Amygdala (tissue), 56 donors: ENCODE measurements at places on chromosomes 16 and 17.

DNA sequence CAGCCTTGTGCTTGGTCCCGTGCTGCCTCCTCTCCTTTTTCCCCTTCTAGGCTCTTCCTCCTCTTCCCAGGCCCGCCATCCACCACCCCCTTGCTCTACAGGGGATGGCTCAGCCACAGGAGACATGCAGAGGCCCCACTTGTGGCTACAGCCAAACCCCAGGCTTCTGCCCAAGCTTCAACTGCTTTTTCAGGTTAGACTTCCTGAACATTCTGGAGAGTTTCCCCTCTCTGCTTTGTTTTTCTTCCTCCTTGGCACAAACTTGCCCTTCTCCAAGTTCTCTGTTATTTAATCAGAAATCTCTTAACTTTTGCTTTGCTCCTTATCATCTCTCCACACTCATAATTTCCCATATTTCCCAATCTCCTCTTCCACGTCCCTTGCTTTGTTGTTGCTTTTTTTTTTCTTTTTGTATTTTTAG lies 18.3 kb upstream of the HAS3 start:
- DNase-seq, result no peak

DNA sequence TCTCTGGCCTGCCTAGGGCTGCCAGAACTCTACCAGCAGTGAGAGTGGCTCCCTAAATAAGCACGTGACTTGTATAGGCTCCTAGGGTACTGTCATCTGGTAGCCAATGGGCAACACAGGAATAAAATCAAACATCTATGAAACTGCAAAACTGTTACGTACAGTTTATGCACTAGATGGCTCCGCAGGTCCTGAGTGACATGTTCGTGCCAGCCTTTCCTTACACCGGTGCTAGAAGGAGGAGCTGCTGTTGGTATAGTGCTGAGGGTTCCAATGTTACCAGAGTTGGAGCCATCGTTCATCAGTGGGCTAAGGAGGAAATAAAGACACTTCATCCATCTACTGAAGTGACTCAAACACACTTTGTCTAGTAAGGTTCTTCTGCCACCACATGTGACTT lies 63.2 kb upstream of the TRAP1 start:
- DNase-seq, result no peak

GRCh38 chr16:73921295-73921694 lies 375.3 kb upstream of the PSMD7 start:
- no peak for DNase-seq

DNA sequence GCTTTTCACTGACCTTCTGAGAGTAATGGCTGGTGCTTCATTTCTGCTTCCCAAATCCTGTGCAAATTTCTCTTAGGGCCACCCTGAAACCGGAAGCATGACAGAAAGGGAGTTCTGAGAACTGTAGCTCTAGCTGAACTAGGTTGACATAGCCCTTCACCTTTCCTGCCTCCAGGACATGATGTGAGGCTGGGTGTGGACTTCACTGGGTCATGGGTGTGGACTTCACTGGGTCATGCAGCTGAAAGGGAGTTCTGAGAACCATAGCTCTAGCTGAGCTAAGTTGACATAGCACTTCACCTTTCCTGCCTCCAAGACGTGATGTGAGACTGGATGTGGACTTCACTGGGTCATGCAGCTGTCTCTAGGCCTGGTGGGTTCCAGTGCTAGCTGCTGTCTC lies 54.3 kb upstream of the NLRP1 start:
- no peak for DNase-seq

- DNase-seq, result no peak
Observed at GRCh38 chr16:86471896-86472295, 38.4 kb upstream of the FOXF1 start.

DNA sequence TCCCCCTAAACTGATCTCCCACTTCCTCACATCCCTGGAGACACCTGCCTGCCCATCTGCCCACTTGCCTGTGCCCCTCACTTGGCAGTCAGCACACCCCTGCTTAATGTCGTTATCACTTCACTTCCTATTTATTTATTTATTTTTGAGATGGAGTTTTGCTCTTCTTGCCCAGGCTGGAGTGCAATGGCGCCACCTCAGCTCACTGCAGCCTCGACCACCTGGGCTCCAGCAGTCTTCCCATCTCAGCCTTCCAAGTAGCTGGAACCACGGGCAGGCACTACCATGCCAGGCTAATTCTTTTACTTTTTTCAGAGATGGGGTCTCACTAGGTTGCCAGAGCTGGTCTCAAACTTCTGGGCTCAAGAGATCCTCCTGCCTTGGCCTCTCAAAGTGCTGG lies 23.5 kb upstream of the PHOSPHO1 start:
- DNase-seq, result no peak

DNA sequence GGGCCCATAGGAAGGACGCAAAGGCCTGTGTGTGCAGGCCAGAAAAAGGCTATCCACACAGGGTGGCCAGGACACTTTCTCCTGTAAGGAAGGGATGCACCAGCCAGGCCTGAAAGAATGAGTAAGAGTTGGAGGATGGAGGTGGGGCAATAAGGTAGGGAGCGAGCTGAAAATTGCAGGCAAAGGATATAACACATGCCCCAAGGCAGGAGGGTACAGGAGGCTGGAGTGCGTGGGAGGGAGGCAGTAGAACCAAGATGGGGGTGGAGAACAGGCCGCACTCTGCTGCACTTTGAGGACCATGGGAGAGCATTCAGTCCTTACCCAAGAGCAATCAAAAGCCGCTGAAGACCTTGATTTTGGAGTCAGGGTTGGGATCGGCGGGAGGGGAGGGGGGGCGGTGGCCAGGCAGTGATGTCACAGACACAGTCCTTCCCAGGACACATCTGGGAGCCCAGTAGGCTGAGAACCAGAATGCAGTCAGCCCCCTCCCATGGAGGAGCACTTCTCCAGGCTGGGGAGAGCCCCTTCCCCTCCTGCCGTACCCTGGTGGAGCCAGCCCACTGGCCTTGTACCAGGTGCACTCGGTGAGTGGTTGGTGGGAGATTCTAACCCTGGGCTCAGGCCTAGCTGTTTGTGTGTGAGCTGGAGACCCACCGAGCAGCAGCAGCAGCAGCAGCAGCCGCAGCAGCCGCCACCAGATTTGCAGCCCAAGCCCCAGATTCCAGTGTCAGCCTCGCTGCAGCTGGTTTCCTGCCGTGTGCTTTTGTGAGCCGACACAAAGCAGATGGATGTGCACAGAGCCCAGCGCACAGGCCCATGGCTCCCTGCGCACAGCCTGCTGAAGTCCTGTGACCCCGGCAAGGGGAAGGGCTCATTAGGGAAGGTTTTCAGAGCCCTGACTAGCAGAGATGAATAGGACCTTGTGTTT lies 17.5 kb downstream of the ANKRD40 start:
- DNase-seq, result peak; percentile 53

GRCh38 chr17:40849723-40850122 lies 17.3 kb downstream of the KRT12 start:
- DNase-seq, result no peak

GRCh38 chr17:66469461-66469860 lies 167.0 kb downstream of the PRKCA start:
- no peak for DNase-seq
